ENCODE measurements at places on chromosomes 1 and 21.

DNA sequence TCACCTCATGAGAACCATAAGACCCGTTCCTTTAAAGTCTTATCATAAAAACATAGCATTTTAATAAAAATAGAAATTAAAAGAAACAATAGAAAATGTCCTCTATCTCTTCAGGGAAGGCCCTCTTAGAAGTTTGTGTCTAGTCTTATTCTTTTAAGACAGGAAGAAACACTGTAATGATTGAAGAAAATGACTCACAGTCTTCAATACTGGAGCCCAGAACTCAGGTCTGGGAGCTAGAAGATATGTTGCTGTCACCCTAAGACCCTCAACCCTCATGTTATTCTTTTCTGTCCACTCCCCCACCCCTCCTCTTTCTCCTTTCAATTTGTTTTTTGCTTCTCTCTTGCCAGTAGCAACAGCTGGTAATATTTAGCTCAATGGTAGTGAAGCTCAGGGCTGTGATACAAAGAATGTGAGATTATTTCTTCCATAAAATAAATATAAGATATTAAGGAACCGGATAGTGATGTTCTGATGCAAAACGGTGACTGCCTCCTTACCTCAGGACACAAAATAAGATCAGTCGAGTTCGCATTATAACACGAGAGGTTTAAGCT lies 12.0 kb downstream of the DUSP10 start:
- no peak for DNase-seq

DNA sequence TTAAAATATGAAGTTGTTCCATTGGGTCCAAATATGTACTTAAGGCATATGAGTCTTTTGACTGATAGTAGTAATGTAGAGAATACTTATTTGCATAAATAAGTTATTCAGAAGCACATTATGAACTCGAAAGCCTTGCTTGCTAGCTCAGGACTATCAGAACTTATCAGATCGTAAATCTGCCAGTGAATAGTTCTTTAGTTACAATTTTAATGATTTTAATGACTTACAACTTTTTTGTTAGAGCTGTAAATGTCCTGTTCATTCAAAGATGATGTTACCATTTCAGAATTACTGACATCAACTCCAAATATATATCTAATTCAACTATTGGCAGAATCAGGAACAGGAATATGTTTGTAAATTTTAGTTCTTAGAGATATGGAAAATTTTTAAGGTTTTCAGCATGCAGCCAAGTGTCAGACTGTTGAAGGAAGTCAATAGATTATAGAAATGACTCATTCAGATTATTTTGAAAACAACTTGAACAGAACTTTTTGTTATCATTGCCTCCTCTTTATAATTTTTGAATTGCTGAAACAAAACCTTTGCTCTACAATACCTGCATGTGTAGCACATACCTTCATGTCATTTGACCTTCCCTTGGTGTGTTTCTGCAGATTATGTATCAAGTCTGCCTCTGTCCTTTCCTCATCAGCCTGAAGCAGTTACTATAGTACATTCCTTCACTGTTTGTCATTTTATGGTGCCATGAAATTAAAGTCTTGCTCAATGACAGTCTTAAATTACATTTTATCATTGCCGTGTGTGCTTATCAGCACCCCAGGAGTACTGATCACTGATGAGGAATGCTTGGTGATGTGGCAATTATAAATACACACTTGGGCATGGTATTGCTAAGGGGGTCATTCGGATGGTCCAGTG lies 44.9 kb downstream of the LRRC8D start:
- DNase-seq: no peak

- no peak for DNase-seq
Observed at GRCh38 chr1:170375082-170375723, 156.8 kb upstream of the GORAB start.

DNA sequence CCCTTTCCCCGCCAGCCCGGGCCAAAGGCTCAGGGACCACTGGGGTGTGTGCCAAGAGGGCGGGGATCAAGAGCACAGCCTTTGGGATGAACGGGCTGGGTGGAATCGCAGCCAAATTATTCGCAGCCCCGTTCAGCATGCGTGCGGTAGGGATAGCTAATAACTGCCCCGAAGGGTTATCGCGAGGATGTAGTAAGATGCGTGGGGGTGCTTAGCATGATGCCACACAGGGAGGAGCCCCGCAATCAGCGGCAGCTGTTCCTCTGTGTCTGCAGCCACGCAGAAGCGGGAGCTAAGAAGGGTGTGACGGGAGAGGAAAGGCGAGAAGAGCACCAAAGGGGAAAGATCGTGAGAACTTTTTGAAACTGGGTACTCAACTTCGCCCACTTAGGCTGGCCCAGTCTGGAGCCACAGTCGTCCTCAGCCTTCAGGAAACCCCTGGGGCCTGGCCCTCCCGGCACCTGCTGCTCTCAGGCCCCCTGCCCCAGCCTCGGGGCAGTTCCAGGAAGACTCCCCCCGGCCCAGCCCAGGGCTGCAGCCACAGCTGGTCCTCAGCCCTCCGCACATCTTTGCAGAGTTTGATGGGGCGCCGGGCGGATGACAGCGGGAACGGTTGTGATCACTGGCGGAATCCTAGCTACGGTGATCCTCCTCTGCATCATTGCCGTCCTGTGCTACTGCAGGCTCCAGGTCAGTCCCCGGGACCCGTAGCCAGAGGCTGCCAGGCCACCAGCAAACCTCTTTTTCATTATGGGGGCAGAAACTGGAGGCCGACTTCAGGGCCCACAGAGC lies 64.9 kb downstream of the TOR1AIP2 start:
- DNase-seq: no peak

- no peak for DNase-seq
Observed at GRCh38 chr1:110393286-110393685, 2.5 kb upstream of the SLC16A4 start.

- no peak for DNase-seq
Observed at GRCh38 chr1:194512957-194513356, 1326.5 kb upstream of the B3GALT2 start.

- DNase-seq: peak; percentile 91
Observed at GRCh38 chr1:43552813-43553212, 22.1 kb downstream of the PTPRF start.

- no peak for DNase-seq
Observed at GRCh38 chr1:189775343-189775742, 702.3 kb downstream of the BRINP3 start.

- DNase-seq: no peak
Observed at GRCh38 chr1:192382758-192383157, 66.0 kb downstream of the RGS21 start.

- DNase-seq: no peak
Observed at GRCh38 chr1:197994907-197995407, 77.8 kb downstream of the LHX9 start.

- no peak for DNase-seq
Observed at GRCh38 chr1:20165522-20165951, 20.4 kb upstream of the UBXN10 start.

DNA sequence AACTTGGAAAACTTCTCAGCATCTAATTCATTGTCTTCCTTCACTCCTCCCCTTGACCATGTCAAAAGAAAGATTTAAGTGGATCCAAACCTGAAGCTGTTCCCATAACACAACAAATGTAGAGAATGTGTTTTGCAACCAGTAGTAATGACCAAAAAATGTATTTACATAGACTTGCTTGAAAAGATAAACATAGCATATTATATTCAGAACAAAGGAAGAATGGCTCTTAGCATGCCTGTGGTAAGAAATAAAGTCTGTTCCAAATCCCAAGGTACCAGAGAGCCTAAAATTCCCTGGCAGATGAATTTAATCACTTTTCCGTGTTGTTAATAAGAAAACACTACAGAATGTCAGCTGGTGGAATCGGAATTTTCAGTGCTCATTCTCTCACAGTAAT lies 36.8 kb downstream of the FMO3 start:
- no peak for DNase-seq

GRCh38 chr21:15095326-15095725 lies 30.5 kb upstream of the NRIP1 start:
- no peak for DNase-seq

GRCh38 chr21:29892379-29892778 lies 47.4 kb downstream of the GRIK1 start:
- no peak for DNase-seq

GRCh38 chr21:26043891-26044290 lies 126.7 kb downstream of the APP start:
- DNase-seq: no peak

GRCh38 chr1:24575905-24576587 lies 20.2 kb downstream of the NCMAP start:
- DNase-seq: peak; percentile 10
